ENCODE measurements at places on chromosomes 7 and 10.
A peak's percentile ranks its signal among the peaks of the same experiment; 100 is the strongest.

- DNase-seq: no peak
Measured at GRCh38 chr10:108684431-108684830, 1238.9 kb downstream of the XPNPEP1 start.

- peak; percentile 79 for DNase-seq
Measured at GRCh38 chr10:323651-324293, 188.5 kb downstream of the ZMYND11 start.

GRCh38 chr7:87344446-87344845 is 1.0 kb upstream of the CROT start:
- no peak for DNase-seq

- DNase-seq: no peak
Measured at GRCh38 chr10:35017608-35018007, 72.5 kb downstream of the CUL2 start.

- no peak for DNase-seq
Measured at GRCh38 chr7:157669768-157670351, 333.1 kb downstream of the DNAJB6 start.

GRCh38 chr7:154871928-154872750 is 130.8 kb downstream of the PAXIP1 start:
- no peak for DNase-seq

DNA sequence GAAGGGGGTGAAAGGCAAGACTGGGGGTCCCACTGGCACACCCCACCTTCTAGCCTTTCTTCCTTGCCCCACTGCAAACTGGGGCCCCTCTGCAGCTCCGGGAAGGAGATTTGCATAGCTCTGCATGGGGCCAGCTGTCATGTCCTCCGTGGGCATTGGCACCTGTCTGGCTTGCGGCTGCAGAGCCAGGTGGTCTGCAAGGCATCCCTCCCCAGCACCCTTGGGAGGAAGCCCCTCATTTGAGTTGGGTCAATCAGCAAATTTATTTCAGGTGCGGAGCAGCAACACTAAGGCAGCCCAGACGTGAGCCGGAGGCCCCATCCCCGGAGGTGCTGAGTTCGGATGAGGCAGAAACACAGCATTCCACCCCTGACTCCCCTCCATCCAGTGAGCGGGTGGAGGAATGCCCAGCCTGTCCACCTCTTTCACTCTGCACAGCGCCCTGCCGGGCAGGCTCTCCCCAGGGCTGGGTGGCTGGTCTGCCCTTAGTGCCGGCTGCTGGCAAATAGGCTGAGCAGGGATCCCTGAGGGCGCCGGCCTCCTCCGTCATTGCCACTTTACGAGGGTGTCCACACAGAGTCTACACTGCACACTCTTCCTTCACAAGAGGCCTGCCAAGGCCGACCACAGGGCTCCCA is 143.2 kb downstream of the TCERG1L start:
- DNase-seq: no peak

GRCh38 chr10:78378192-78378591 is 344.5 kb downstream of the RPS24 start:
- DNase-seq: no peak

GRCh38 chr10:28180654-28181053 is 122.2 kb downstream of the MPP7 start:
- DNase-seq: no peak

DNA sequence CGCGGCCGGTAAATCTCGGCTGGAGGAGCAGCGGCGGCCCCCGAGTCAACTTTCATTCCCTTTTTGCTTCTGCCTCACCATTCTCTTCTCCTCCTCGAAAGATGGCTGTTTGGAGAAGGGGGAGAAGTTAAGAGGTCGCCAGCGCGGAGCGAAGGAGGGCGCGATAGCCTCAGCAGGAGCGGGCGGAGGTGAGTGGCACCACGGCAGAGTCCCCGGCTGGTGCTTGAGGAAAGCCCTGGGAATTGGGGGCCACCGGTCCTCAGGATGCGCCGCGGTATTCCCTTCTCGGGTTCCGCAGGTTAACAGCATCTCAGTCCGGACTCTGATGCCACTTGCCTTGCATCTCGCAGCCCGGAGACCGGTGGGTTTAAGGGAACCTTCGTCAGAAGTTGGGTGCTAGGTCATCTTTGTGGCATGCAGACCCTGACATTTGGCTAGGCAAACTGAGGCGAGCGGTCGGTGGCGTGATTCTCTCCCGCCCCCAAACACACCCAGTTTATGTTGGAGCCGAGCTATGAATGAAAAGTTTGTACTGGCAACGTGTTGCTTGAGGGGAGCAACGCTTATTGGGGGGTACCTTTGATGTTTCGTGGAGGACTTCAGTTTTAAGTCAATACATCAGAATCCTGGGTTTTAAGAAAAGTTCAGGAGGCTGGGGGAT is 59.5 kb upstream of the PRPS1L1 start:
- no peak for DNase-seq

GRCh38 chr10:35600193-35600592 is 4.9 kb upstream of the GJD4 start:
- DNase-seq: no peak

DNA sequence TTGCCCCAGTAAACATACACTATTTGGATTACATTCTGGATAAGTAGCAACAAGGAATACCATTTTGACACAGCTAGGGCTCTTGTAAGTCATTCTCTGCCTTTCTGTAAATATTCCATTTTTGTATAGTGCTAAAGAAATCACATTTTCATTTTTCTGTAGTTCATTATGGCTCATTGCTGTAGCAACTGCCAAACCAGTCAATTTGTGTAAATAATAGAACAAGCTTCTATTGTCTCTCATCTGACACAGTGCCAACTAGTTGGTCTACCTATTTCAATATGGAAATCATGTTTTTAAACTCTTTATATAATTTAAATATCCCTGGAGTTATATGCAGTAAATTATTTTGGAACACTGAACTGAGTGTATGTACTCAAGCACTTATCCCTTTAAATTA is 193.7 kb downstream of the RELN start:
- DNase-seq: no peak

DNA sequence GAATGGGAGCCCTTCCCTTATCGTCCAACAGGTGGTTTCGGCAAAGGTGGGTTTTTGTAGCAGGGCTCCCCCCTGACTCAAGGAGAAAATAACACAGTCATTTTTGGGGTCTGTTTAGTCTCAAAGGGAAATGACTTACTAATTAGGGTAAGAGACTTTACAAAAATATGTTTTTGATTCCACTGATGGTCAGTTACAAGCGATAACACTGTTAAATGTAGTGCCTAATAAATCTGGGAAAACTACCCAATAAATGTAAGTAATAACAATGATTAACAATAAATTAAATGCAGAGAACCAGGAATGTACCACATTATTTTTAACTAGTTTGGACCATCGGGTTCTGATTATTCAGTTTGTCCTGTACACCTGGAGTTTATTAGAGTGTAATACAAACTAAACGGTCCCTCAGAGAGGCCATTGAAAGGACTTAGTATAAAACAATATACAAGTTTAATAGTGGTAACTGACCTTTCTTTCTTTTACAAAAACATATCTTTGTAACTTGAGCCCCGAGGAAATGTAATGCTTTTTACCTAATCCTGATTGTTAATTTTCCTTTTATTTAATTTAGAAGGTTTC is 216.2 kb upstream of the HABP2 start:
- no peak for DNase-seq

- no peak for DNase-seq
Measured at GRCh38 chr7:25712500-25712899, 439.5 kb upstream of the NFE2L3 start.

DNA sequence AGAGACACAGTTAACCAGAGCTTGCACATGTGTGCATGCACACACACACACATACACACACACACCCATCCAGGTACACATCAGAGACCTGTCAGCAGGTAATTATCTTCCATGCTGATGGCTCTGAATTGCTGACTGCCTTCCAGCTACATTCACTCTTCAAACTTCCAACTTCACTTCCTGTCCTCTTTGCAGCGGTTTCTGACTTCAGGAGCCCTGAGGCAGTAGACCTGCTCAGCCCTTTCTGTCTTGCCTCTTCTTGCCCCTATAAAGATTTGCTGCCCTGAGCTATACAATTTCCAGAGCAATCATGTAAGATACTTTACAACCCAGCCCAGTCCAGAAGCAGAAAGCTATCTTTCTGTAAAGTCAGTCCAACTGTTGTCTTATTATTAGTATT is 310.2 kb downstream of the FGFR2 start:
- DNase-seq: no peak

DNA sequence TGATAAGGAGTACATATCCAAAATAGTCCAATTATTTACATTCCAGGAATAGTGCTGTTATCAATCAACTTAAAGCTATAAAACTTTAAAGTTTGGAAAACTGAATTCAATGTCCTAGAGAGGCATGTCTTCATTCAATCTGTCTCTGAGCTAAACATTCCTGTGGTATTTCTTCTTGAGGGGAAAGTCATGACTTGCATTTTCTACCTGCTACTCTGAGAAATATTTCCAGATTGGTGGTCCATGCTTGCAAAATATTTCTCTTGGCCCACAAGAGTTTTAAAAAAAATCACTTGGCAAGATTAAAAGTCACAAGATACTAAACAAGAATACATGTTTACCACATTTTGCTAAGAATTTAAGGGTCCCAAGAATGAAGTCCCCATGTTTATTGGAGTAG is 63.6 kb upstream of the HGF start:
- no peak for DNase-seq

DNA sequence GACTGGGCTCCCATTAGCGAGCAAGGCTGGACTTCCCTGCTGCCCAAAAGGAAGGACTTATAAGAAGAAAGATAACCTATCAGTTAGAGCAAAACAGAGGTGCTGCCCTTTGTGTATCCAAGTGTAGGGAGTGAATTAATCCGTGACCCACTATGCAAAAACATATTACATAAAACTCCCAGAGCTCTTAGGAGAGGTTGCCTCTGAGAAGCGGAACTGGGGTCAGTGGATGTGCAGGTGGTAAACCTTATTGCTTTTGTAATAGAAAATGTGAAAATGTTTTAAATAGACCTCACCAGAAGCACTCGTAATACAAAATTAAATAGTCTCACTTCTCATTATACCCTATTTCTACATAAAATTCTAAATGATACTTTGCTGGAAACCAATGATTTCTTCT is 17.1 kb upstream of the IL6 start:
- DNase-seq: no peak

GRCh38 chr7:106166651-106167342 is 54.7 kb upstream of the SYPL1 start:
- DNase-seq: no peak

DNA sequence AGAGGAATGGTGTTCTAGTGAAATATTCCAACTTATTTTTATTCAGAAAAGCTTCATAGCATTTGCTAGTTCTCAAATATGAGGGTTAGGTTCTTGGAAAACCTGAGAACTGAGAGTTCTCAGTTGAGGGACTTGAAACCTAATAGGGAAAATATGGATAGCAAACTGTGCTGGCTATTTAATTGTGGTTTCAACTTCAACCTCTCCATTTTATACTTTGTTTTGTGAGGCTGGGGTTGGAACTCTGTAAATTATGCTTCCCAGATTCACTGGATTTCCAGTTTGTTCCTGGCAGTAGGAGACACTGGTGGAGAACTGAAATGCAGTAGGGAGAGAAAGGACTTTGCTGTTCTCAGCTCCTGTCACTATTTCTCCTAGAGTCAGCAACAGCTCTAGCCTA is 52.7 kb downstream of the CDK14 start:
- no peak for DNase-seq

GRCh38 chr10:116802876-116803275 is 46.4 kb upstream of the ENO4 start:
- no peak for DNase-seq

- DNase-seq: no peak
Measured at GRCh38 chr7:80640846-80641245, 2.4 kb downstream of the CD36 start.

DNA sequence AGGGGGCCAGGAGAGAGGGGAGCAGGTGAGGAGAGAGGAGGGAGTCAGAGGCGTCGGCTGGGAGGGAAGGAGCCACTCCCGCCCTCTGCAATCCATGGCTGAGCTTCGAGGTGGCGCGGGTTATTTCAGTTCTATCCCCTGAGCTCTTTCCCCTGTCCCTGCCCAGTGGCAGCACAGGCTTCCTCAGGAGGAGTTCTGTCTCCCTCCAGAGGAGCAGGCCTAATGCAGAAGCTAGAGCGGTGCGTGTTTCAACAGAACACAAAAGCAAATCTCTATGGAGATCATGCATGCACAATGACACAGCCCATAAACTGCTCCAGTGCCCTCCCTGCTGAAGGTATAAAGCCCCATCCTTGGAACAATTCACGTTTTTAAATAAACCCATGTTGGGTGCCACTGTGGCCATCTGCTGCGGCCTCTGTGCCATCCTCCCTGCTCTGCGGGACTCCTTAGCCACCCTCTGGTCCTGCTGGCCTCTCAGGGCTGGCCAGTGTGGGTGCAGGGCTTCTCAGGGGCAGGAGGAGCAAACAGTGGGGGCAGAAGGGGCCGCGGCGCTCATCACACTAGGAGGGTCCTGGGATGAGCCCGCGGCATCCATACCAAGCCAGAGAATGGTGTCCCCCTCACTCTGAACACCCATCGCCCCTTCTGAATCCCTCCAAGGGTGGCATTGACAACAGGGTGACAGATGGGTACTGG is 192.6 kb upstream of the LYZL2 start:
- DNase-seq: peak; percentile 42

GRCh38 chr10:75924309-75924902 is 493.0 kb downstream of the LRMDA start:
- no peak for DNase-seq

- no peak for DNase-seq
Measured at GRCh38 chr7:114426382-114426781, 11.8 kb downstream of the FOXP2 start.

- no peak for DNase-seq
Measured at GRCh38 chr10:86878983-86879713, 78.3 kb downstream of the MMRN2 start.

DNA sequence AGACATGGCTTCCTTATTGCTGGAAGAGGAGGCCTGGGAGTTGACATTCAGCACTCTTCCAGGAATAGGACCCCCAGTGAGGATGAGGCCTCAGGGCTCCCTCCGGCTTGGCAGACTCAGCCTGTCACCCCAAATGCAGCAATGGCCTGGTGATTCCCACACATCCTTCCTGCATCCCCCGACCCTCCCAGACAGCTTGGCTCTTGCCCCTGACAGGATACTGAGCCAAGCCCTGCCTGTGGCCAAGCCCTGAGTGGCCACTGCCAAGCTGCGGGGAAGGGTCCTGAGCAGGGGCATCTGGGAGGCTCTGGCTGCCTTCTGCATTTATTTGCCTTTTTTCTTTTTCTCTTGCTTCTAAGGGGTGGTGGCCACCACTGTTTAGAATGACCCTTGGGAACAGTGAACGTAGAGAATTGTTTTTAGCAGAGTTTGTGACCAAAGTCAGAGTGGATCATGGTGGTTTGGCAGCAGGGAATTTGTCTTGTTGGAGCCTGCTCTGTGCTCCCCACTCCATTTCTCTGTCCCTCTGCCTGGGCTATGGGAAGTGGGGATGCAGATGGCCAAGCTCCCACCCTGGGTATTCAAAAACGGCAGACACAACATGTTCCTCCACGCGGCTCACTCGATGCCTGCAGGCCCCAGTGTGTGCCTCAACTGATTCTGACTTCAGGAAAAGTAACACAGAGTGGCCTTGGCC is 4.3 kb downstream of the PGAM2 start:
- DNase-seq: peak; percentile 53
